ENCODE measurements at places on chromosomes 6 and 20.

- no peak for DNase-seq
Measured at GRCh38 chr20:23334111-23334510, 16.5 kb upstream of the NXT1 start.

- no peak for DNase-seq
Measured at GRCh38 chr20:51354769-51355319, 187.7 kb downstream of the NFATC2 start.

GRCh38 chr6:16324606-16325225 is 86.3 kb downstream of the GMPR start:
- no peak for DNase-seq

DNA sequence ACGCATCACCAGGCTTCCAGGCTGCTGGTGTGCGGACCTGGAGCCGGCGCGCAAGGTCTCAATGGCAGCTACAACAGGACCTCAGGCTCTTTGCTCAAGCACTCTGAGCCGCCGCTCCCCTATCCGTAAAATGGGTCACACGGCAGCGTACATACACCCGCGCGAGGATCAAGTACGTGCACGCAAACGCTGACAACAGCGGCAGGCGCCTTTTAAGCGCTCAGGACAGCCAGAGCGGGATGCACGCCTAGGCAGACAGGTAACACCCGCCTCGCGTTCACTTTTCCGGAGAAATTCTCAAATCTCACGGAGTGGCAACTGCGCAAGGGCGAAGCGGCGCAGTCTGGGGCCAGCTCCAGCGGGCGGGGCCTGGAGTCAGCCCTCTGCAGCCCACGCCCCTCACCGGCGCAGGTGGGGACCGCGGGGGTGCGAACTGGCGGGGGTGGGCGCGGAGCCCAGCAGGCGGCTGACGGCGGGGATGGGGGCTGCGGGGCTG is 535 bp downstream of the EXOC2 start:
- peak; percentile 47 for DNase-seq

DNA sequence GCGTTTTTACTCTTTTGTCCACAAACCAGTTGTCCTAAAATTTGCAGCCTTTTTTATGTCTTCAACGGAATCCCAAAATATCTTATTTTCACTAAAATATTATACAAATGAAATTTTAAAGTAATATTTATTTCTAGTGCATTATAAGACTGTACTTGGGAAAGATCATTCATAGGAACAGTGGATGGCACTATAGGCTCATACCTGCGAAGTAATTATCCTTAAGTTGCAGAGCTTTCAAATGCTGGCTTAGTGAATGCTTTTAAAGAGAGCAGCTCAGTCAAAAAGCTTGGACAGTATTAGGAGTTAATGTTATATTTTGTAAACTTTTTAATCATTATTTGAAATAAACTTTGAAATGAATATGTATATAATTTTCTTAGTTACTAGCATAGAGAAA is 254.9 kb downstream of the CDKAL1 start:
- no peak for DNase-seq

GRCh38 chr6:136812174-136812573 is 10.2 kb upstream of the PEX7 start:
- no peak for DNase-seq

DNA sequence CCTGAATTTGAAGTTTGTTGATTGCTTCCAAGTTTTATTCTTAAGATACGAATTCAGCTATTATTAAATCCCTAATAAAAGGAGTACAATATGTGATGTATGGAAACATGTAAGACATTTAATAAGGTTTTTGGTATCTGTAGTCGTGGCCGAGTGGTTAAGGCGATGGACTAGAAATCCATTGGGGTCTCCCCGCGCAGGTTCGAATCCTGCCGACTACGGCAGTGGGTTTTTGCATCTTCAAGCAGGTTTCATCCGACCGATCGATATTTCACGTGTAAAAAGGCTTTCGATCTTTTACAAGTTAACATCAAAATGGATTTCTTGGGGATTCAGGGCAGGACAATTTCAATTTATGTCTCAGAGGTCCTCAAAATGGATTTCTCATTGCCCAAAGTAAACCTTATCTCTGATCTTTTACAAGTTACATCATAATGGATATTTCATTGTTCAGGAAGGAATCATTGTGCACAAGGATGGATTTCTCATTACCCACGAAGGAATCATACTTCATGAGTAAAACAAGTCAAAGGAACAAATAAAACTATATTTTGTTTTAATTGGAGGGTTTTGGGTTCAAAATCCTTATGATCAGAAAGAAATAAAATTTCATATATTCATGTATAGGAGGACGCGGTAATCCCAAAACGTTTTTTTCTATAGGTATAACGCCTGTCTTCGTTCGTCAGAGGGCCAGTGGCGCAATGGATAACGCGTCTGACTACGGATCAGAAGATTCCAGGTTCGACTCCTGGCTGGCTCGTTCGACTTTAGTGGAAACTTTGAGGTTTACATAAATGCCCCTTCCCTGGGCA is 37.3 kb upstream of the BTN3A2 start:
- DNase-seq = peak; percentile 50

GRCh38 chr6:160258346-160259142 is at the start of gene SLC22A2:
Gene SLC22A2, minus strand, starts transcription at chr6:160258821. Its CDS starts 64 bp downstream, at chr6:160258757.
- DNase-seq = no peak

DNA sequence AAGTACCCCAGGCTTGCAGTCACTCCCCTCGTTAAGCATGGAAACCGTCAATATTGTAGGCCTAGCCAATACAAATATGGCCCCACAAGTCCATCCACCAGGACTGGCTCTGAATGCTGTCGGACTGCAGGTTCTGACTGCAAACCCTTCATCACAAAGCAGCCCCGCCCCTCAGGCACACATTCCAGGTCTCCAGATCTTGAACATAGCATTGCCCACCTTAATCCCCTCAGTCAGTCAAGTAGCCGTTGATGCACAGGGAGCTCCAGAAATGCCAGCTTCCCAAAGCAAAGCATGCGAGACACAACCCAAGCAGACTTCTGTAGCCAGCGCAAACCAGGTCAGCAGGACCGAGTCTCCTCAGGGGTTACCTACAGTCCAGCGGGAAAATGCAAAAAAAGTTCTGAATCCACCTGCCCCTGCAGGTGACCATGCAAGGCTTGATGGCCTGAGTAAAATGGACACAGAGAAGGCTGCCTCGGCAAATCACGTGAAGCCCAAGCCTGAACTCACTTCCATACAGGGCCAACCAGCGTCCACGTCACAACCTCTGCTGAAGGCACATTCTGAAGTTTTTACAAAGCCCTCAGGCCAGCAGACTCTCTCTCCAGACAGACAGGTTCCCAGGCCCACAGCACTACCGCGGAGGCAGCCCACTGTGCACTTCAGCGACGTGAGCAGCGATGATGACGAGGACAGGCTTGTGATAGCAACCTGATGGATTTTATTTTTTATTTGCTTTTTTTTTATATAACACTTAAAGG is 126.2 kb upstream of the EDN1 start:
- no peak for DNase-seq

DNA sequence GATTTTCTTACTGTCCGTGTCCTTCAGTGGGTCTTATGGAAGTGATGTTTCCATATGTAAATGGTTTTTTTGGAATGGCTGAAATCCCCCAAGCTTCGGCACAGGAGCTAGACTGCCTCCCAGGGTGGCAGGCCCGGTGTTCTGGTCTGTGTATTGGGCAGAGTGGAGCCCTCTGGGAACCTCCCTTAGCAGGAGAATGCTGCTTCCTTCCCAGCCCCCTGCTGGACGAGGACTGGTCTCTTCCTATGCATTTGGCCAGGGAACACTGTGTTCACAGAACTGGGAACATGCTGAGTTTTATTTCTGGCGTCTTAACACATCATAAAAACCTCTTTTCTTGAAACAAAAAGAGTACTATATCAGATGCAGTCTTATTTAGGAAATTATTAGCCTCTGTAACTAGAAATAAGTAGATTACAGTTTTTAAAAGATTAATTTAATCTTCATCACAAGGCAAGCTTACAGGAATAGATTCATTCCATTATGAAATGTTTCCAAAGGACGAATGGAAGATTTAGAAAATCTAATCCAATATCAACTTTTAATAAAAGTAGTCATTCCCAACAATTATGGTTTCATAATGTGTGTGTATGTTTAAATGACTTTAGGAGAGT is 56.6 kb downstream of the SYTL3 start:
- DNase-seq = no peak

DNA sequence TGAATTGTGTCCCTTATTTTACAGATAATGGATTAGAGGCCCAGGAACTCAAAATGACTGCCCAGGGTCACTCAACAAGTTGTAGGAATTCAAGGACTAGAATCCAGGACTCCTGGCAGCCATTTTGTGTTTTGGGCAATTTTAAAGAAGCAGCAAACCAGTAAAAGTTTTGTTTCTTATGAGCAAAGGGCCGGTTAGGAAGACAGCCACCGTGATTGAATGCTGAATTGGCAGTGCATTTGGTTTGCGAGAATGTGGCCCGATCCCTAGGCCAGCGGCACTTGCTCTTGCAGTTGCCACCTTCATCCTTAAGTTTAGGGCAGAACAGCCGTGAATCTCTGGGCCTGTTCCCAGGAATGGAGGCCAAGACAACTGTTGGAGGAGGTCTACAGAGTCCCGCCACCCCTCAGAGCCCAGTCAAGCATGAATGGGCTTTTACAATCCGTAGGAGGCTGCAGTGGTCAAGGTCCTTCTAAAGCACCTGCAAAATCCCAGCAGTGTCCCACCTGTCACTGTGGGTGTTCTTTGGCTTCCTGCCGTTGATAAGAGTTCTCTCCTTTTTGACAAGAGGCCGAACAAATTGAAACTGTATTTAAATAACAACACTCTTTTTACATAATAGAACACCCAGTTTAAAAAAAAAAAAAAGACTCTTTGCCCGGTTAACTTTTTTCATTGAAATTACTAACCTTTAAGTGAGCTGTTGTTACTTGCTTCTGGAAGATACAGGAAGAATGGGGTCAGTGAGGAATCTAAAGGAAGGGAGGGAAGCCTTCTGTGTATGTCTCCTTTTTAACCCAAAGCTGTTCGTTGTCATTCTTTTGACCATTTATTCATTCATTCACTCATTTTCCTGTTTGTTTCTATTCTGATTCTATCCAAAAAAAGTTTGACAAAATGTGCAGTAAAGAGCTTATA is 68.7 kb downstream of the PHACTR2 start:
- DNase-seq = no peak

- DNase-seq = no peak
Measured at GRCh38 chr20:50655311-50655880, 35.9 kb downstream of the RIPOR3 start.

- DNase-seq = no peak
Measured at GRCh38 chr6:51299621-51300380, 481.1 kb downstream of the TFAP2B start.

GRCh38 chr20:11331096-11331495 is 586.6 kb upstream of the BTBD3 start:
- DNase-seq = no peak

DNA sequence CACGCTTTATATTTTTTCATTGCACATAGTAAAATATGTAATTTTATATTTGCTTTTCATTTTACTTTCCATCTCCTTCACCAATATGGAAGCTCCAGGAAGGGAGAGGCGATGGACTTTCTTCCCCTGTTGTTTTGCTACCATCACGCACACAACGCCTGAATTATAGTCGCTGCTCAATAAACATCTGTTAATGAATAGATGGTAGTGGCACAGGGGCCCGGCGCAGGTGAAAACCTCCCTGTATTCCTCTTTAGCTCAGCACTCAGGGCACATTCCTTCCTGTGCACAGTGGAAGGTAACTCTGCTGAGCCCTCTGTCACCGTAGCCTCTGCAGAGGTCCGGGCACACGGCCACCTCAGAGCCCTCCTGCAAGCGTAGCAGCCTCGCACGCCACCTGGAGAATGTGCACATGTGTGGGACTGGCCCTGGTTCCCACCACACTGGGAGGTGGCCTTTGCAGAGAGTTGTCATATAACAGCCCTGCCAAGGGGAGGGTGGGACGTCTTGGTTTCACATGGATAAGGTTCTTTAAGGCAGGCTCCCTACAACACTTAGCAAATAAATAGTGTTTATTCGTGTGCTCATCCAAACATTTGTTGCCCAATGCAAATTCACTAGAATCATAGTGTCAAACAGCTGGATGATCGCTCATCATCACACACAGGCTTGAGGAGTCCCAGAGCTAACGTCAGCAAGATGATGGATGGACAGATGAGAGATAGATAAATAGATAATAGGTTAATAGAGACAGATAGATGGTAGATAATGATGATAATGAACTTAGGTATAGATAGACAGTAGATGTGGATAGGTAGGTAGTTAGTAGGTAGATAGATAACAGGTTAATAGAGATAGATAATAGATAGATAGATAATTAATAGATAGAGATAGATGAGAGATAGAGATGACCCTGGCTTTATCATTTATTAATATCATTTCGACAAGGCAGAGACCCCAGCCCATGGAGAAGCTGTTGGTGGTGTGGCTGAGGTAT is 32.3 kb upstream of the AFDN start:
- DNase-seq = no peak

GRCh38 chr6:51283723-51284355 is 465.2 kb downstream of the TFAP2B start:
- no peak for DNase-seq

DNA sequence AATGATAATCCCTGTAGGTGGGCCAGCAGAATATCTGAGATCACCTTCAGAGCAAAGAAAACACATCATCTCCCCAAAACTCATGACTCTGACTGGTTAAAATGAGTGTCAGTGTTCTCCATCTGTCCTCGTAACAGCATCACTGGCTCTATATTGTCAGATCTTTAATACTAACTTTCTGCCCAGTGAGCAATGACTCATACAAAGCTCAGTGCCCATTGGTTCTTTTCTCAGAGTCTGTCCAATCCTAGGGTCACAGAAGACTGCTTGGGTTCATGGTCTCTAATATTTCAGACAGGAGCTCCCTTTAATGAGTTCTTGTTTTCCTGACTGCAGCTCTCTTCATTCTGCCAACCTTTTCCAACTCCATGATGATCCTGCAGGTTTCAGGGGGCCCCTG is 36.4 kb downstream of the HLA-DPB1 start:
- no peak for DNase-seq

- no peak for DNase-seq
Measured at GRCh38 chr6:111011360-111012142, 29.7 kb downstream of the RPF2 start.

DNA sequence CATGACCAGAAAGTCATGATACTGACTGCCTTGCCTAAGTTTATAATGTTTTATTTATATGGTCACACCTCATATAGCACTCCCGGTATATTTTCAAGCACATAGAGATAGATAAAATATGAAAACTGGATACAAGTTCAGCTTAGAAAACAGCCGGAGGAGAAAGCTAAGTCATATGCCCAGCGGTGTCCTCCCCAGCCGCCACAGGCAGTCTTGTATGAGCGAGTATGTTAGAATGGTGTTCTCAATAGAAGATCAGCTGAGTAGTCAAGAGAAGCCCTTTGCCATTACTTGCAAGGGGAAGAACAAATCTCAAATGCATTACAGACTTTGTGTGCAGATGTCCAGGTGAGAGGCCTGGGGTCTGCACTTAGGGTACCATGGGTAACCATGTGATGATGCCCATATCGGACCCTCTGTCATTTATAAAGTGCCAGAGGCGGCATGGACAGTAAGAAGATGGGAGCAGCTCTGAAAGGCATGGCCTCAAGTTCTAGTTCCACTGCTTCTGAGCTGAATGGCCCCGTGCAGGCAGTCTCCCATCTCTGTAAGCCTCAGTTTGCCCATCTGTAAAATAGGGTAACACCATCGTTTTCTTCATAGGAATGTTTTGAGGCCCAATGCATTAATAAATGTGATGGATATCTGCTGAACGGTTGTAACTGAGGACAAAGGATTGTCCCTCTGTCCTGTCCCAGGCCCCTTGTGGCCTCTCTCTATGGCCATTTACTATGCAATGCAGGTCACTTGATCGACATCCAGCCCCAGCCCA is 195.7 kb upstream of the SNX9 start:
- DNase-seq = no peak

- DNase-seq = no peak
Measured at GRCh38 chr20:29741894-29742698, 1515.4 kb upstream of the DEFB115 start.
